Nephron progenitor cell (in vitro differentiated cells): ENCODE measurements at places on chromosomes 4 and X.

GRCh38 chr4:162891788-162892707 lies 274.6 kb downstream of the NAF1 start:
- no peak for DNase-seq

DNA sequence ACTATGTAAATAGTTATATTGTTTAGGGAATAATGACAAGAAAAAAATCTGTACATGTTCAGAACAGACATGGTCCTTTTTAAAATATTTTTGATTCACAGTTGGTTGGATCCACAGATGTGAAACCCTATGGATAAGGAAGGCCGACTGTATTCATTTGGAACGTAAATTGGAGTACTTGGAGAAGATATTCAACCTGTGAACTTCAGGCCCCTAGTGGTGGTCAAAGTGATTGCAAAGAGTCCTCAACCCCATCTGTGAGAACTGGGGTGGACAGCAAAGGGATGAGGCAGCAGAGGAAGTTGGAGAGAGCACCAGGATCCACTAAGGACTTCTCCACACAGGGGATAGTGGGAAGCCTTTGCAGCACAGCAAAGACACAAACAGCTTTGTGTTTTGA lies 6.2 kb upstream of the CXCL13 start:
- peak; percentile 29 for DNase-seq

DNA sequence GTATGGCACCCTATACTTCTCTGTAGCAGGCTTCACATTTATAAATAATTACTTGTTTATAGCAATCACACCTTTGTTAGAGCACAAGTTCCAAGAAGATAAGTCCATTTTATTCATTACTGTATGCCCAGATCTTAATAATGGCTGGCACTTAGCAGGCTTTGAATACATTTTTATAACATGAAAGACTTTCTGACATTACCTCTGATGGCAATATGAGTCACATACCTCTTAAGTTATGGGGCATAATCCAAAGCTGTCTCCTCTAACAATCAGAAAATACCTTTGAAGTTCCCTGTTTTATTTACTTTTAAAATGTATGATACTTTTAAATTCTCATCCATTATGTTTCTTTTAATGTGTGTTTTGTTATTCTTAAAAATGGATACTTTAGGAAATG lies 12.2 kb downstream of the SCRG1 start:
- no peak for DNase-seq

- no peak for DNase-seq
These were observed 336.2 kb downstream of the SLC7A11 start for GRCh38 chr4:137905930-137906329.
